ENCODE measurements at places on chromosomes 12 and 14.

DNA sequence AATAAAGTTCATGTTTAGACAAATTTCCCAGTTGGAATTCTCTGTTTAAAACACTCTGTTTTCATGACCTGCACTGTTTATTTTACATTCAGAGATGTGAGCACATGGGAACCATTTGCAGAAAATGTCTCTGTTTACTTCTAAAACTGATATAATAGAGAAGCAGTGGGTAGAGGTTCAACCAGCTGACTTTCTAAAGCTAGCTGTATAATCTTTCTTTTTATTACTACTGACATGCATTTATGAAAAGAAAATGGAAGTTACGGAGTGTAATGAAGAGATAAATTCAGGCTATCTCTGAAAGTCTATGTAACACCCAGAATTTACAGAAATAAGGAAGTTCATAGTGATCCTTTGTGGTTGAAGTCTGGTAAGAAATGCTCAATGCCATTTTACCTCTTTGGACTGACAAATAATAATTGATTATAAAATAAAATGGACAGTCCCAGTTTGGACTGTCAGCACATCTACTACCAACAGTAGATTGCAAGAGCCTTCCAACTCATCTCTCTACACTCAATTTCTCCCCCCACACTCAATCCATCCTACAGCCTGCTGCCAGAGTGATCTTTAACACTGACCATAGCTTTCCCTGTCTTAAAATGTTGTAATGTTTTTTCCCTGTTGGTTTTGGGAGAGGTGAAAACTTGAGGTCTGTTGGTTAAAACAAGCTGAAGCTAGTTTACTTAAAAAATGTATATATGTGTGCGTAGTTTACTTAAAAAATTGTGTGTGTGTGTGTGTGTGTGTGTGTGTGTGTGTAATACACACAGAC lies 137.4 kb downstream of the AEBP2 start:
- no peak overlapping the region for H3K27ac ChIP-seq
- H3K27me3 ChIP-seq = no peaks in the 10 kb centered on the region
- H3K4me3 ChIP-seq = no peak overlapping the region
- H3K4me1 ChIP-seq = peaks cover 35% of the 10 kb centered on the region

GRCh38 chr12:104863296-104863948 lies 94.7 kb downstream of the SLC41A2 start:
- no peaks in the 10 kb centered on the region for H3K4me1 ChIP-seq
- H3K36me3 ChIP-seq = no peaks in the 10 kb centered on the region
- no peak overlapping the region for H3K27ac ChIP-seq
- no peaks in the 10 kb centered on the region for H3K27me3 ChIP-seq
- no peak overlapping the region for H3K4me3 ChIP-seq

DNA sequence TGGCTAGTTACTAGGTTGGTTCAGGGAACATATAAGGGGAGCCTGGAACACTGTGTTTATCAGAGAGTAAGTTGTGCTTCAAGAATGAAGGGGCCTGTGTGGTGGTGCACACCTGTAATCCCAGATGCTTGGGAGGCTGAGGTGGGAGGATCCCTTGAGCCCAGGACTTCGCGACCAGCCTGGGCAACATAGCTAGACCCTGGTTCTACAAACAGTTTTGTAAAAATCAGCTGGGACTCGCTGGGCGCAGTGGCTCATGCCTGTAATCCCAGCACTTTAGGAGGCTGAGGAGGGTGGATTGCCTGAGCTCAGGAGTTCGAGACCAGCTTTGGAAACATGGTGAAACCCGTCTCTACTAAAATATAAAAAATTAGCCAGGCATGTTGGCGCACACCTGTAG lies 42.1 kb upstream of the GPR132 start:
- DNase-seq = no peak
- H3K4me1 ChIP-seq = no peaks in the 10 kb centered on the region
- no peak overlapping the region for H3K27ac ChIP-seq
- H3K4me3 ChIP-seq = no peak overlapping the region

DNA sequence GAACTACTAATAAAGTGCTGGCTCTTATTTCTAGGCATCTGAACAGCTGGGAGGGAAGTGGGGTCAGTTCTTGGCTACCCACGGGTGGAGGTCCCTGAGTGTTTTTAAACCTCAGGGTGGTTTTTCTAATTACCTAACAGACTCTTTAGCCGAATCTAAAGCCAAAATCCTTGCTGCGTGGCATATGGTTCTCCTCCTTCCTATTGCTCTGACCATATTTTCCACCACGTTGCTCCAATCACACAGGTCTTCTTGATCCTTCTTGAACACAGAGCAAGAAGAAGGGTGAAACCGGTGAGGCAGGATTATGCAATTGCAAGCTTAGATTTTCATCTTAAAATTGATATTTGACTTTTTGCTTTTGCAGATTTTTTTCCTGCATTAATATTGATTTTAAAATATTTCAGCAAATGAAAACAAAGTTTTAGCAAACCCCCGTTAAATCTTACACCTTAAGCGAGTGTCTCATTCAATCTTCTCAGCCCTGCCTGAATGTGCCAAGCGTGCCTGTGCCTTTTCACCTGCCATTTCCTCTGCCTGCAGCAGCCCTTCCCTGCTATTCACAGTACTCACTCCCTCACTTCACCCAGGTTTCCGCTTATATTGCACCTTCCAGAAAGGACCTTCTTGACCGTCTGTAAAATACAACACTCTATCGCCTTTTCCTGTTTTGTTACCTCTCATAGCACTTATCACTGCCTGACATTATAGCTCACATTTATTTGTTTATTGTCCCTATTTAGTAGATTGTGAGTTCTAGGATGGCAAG lies 506.0 kb downstream of the DIO2 start:
- no peaks in the 10 kb centered on the region for H3K27me3 ChIP-seq
- no peaks in the 10 kb centered on the region for H3K4me1 ChIP-seq
- H3K4me3 ChIP-seq = no peak overlapping the region
- H3K27ac ChIP-seq = no peak overlapping the region
- DNase-seq = no peak

GRCh38 chr12:116563262-116563661 lies 4.1 kb downstream of the MAP1LC3B2 start:
- H3K36me3 ChIP-seq = no peaks in the 10 kb centered on the region
- peaks cover 6% of the 10 kb centered on the region for H3K4me1 ChIP-seq
- no peak overlapping the region for H3K4me3 ChIP-seq

GRCh38 chr12:28771968-28772367 lies 377.1 kb upstream of the FAR2 start:
- H3K27ac ChIP-seq = no peak overlapping the region
- DNase-seq = no peak
- H3K36me3 ChIP-seq = no peaks in the 10 kb centered on the region
- H3K4me1 ChIP-seq = peaks cover 1% of the 10 kb centered on the region
- no peak overlapping the region for H3K4me3 ChIP-seq
- H3K27me3 ChIP-seq = no peaks in the 10 kb centered on the region
